ENCODE measurements at places on chromosomes 6 and 20. TPM values are rescaled to one million over a fixed set of nuclear protein-coding genes. Genes with fewer than 3 reads are reported as not detected.

DNA sequence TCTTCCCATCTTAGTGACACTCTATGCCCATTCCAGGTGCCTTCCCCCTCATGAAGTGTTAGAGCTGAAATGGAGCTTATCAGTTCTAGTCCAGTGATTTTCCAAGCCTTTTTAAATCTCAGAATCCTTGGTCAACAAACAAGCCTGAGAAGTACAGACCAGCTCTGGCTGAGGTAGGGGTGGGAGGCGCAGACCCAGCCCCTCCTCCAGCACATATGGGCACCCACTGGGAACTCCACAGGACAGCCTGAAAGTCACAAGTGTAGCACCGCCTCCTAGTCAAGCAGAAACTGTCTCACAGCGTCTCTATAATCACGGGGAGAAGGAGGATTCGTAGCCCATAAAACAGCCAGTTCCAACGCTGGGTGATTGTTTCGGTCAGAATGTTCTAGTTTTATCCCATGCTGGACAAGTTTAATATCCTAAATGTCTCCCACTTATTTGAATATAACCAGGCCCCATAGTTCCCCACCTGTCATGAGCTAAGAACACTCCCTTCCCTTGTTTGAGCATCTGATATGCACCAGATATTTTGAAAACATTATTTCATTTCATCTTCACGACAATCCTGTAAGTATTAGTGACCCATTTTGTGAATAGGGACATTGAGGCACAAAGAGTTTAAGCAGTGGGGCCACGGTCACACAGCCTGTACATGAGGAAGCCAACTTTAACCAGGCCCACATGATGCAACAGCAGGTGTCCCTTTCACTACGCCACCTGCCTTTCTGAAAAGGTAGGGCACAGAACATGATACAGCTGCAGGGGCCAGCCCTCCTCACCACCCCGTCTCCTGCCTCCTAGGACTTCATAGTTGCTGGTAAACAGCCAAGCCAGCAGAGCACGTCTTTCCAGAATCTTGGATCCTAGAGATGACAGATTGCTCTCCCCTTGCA is 40.1 kb downstream of the TRAF3IP2 start:
- no peaks in the 10 kb centered on the region for H3K27me3 ChIP-seq
- no peak overlapping the region for H3K27ac ChIP-seq
- DNase-seq: no peak
- peaks cover 20% of the 10 kb centered on the region for H3K36me3 ChIP-seq
- no peak overlapping the region for H3K4me3 ChIP-seq
- peaks cover 35% of the 10 kb centered on the region for H3K4me1 ChIP-seq

DNA sequence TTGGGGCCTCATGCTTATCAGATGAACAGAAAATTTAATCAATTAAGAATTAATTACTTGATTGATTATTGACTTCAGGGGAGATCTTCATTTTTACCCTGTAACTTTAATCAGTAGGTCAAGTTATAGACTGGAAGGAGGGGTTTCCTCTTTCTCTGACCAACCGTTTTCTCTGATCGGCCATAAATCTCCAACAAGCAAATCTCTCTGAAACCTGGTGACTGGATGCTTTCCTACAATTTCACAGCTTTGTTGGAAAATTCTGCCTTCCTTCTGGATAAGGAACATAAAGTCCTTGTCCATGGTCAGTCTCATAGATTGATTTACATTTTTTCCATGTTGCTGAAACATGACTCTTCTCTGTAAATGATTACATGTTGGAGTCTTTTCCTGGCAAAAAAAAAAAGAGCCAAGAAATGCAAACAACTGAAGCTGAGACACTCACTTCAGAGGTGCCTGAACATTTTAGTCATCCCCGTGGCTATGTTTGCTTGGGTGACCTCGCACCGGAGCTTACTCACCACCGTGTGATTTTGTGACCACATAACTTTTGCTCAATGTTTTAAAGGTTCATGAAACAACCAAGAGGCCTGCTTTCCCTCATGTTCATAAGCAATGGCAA is 31.0 kb downstream of the IRF4 start:
- H3K27ac ChIP-seq: no peak overlapping the region
- peak; percentile 92 for DNase-seq
- no peak overlapping the region for H3K4me3 ChIP-seq
- no peaks in the 10 kb centered on the region for H3K36me3 ChIP-seq

- H3K36me3 ChIP-seq: no peaks in the 10 kb centered on the region
- H3K4me1 ChIP-seq: peaks cover 13% of the 10 kb centered on the region
- peak; percentile 67 for DNase-seq
Measured at GRCh38 chr6:7108964-7109836, 1.4 kb downstream of the RREB1 start.

- peaks cover 7% of the 10 kb centered on the region for H3K4me1 ChIP-seq
- peaks cover 36% of the 10 kb centered on the region for H3K36me3 ChIP-seq
- H3K27ac ChIP-seq: no peak overlapping the region
- H3K4me3 ChIP-seq: no peak overlapping the region
- H3K27me3 ChIP-seq: no peaks in the 10 kb centered on the region
- DNase-seq: no peak
Measured at GRCh38 chr6:109474995-109475394, 8.0 kb downstream of the ZBTB24 start.

HUS1B gene
- total RNA-seq: 1.3 TPM

ZNF217 gene
- 54.6 TPM for total RNA-seq

ACTL10 gene
- total RNA-seq: 1.4 TPM

Measured in astrocyte (in vitro differentiated cells and primary cell).